ENCODE measurements at places on chromosomes 13 and 19. TPM values are rescaled to one million over a fixed set of nuclear protein-coding genes. Genes with fewer than 3 reads are reported as not detected.

The CD70 gene
- not detected for polyA plus RNA-seq

The ZNF98 gene
- 2.9 TPM for polyA plus RNA-seq

The SLC10A2 gene
- 0.66 TPM for polyA plus RNA-seq

The KLHL1 gene
- polyA plus RNA-seq: 0.69 TPM

The CEACAM3 gene
- 0.22 TPM for polyA plus RNA-seq

The IGSF23 gene
- 1.5 TPM for polyA plus RNA-seq

The LRRC63 gene
- 0.20 TPM for polyA plus RNA-seq

Measured in left renal pelvis (tissue), 4 donors.